ENCODE measurements at places on chromosomes 11 and 22.

GRCh38 chr11:66314186-66314501 is 2.7 kb downstream of the CD248 start:
- no peak for DNase-seq

GRCh38 chr11:122330279-122330965 is 214.4 kb upstream of the BLID start:
- DNase-seq: no peak

DNA sequence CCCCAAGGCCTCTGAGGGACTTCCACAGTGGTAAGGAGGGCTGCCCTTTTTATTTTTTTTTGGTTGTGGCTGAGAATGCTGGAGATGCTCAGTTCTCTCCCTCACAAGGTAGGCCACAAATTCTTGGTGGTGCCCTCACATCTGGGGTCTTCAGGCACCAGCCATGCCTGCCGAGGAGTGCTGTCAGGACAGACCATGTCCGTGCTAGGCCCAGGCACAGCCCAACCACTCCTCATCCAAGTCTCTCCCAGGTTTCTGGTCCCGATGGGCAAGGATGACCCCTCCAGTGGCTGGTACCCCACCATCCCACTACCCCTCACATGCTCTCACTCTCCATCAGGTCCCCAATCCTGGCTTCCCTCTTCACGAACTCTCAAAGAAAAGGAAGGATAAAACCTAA is 4.2 kb downstream of the THY1 start:
- no peak for DNase-seq

- DNase-seq: no peak
These were observed 61.4 kb upstream of the PTPRJ start for GRCh38 chr11:47918882-47919495.

- peak; percentile 13 for DNase-seq
These were observed 87.5 kb downstream of the PRMT3 start for GRCh38 chr11:20474882-20475517.

DNA sequence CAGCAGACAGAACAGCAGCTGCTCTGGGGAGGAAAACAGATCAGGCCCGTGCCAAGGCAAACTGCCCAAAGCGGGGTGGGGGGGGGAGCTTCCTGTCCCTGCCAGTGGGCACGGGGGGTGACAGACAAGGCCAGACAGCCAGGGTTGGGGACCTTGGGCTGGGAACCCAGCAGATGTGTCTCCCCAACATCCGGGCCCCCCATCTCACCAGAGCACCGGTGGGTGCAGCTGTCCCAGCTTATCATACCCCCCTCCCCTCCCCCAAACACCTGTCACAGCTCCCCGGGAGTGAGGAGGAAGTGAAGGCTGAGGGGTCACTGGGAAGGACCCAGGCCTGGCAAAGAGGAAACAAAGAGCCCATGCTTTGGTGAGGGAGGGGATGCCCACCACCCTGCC is 1.3 kb downstream of the PPP1R14B start:
- DNase-seq: no peak

- no peak for DNase-seq
These were observed 27.3 kb downstream of the CTSC start for GRCh38 chr11:88310246-88310645.

- no peak for DNase-seq
These were observed 1.7 kb upstream of the KCNA4 start for GRCh38 chr11:30018495-30018894.

GRCh38 chr11:78791254-78791653 is 216.6 kb upstream of the NARS2 start:
- no peak for DNase-seq

GRCh38 chr22:25953276-25953675 is 211.3 kb downstream of the MYO18B start:
- no peak for DNase-seq

DNA sequence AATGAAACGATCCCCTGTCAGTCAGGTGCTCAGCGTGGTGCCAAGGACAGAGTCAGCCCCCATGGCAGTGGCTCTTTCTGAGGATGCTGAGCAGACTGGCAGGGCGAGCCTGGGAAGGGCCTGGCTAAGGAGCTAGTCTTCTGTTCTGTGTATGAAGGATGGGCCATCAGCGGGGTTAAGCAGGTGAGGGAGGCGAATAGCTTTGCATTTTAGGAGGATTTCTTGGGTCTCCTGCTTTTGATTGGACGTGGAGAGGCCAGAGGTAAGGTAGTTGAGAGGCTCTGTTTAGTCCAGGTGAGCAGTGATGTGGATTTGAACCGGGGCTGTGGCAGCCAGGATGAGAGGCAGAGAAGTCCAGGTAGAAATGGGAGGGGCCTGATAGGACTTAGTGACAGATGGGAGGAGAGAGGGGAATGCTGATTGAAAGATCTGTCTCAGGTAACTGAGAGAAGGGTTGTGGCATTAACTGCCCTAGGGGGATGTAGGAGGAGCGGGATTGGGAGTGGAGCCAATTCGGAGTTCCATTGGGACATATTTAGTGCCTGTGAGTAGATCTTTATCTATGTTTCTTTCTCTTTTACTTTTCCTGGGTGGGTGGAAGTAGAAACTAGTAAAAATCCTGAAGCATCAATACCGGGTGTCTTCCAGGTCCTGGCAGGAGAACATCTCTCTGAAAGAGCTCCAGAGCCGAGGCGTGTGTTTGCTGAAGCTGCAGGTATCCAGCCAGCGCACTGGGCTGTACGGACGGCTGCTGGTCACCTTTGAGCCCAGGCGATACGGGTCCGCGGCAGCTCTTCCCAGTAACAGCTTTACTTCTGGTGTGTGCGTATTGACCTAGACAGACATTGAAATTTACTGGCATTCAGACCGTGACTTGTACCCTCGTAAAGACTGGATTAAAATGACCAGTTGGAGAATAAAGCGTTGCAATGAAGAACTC is 2.0 kb downstream of the IGHMBP2 start:
- DNase-seq: no peak

DNA sequence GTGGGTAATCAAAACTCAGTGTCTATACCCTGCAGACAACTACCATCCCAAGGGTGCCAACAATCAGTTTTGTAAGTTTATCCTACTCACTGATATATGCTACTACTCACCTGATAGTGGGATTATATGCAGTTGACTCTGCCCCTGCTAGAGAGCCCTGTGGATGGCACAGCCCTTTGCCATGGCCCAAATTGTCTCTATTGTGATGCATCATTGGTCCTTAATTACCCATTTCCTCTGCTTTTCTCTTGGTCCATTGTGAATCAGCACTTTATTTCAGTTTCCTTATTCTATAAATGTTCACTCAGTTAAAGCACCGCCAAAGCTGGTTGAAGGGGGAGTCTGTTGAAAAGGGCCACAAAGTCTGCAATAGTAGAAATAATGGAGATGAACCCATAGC is 42.3 kb downstream of the PLAAT5 start:
- no peak for DNase-seq

- no peak for DNase-seq
These were observed 1036.0 kb upstream of the CCDC90B start for GRCh38 chr11:84322211-84322610.

DNA sequence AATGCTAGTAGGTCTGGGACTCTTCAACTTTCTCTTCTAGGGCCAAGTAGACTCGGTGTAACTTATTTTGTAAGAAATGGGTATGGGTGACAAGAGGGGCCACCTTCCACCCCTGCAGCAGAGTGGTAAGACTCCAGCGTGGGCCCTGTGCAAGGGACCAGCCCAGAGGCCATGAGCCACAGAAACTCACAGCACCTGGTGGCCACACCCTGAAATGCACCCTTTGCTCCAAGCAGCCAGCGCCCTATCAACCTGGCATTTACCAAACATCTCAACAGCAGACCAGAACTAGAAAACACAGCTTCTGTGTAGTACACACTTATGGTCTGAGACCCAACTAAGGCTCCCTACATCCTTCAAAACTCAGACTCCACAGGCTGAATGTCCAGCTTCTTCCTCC is 5.7 kb downstream of the CDCA5 start:
- DNase-seq: no peak
